Posterior vena cava (tissue), 2 donors: ENCODE measurements at places on chromosomes 6 and 20.

GRCh38 chr6:112122756-112123155, 35.4 kb downstream of the FAM229B start:
- DNase-seq: no peak

- no peak for DNase-seq
Observed at GRCh38 chr20:33431797-33432381, 11.7 kb downstream of the SNTA1 start.

DNA sequence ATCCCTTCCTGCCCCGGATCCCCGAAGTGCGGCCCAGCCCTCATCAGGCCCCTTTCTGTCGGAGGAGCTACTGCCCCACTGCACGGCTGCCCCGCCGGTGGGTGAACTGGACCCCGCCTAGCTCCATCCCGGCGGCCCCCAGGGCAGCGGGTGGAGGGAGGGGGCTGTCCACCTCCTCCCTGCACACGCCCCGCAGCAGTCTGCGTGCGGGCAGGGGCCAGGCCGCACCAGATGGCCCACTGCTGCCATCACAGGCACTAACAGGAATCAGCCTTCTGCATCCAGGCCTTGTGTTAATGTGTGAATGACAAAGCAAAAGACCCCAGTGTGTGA, 54.9 kb upstream of the UNC93A start:
- no peak for DNase-seq

DNA sequence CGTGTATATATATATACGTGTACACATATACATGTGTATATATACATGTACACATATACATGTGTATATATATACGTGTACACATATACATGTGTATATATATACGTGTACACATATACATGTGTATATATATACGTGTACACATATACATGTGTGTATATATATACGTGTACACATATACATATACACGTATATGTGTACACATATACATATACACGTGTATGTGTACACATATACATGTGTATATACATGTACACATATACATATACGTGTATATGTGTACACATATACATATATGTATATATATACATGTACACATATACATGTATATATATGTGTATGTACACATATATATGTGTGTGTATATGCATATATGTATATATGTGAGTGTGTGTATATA, 317.2 kb downstream of the LAMA2 start:
- DNase-seq: no peak

DNA sequence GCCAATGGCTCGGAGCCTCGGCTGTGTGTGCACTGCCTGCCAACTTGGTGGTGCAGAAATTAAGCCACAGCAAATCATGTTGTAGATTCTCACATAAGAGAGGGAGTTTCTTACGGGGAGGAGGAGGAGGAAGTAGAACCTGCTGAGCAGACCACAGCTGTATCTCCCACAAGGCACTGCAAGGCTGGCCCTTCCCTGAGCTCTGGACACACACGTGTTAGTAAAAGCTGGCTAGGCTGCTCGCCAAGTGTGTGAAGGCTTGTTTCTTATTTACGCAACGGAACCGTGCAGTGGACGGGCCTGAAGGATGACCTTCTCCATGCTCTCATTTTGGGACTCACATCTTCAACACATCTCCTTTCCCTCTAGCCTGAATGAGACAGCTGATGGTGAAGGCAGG, 15.7 kb upstream of the QKI start:
- DNase-seq: peak; percentile 88

- DNase-seq: no peak
Observed at GRCh38 chr6:148854096-148854495, 107.3 kb downstream of the UST start.

- no peak for DNase-seq
Observed at GRCh38 chr20:24735263-24735662, 213.8 kb upstream of the CST7 start.

GRCh38 chr6:87900160-87900698, 147.4 kb upstream of the SPACA1 start:
- DNase-seq: no peak

DNA sequence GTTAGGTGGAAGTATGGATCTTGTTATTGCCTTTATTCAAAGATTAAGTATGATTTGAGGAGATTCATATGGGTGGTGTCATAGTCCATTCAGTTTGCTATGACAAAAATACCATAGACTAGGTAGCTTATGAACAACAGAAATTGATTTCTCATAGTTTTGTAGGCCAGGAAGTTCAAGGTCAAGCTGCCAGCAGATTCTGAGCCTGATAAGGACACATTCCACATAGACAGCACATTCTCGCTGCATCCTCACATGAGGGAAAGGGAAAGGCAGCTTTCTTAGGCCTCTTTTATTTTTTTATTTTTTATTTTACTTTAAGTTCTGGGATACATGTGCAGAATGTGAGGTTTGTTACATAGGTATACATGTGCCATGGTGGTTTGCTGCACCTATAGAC, 27.7 kb downstream of the ME1 start:
- DNase-seq: no peak

- DNase-seq: no peak
Observed at GRCh38 chr6:115203381-115203780, 857.3 kb downstream of the FRK start.

GRCh38 chr6:129284225-129284624, 401.3 kb downstream of the LAMA2 start:
- no peak for DNase-seq

DNA sequence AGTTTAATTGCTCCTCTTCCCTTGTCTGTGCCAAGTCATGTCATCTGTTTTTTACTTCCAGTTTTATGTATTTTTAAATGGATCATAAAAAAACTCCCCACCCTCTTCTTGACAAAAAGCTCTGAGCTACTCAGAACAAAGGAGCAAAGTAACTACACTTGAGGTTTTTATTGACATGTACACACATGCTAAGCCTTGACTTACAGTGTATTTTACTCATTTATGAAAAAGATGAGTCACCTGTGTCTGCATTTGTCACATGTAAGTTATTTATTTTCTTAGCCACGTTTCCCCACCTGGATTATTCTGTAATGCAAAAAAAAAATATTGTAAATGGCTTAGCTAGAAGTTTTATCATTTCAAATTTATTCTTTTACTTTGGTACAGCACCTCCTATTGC, 628.8 kb upstream of the SLC35B3 start:
- no peak for DNase-seq

GRCh38 chr20:13029687-13030375, 21.1 kb downstream of the SPTLC3 start:
- no peak for DNase-seq

DNA sequence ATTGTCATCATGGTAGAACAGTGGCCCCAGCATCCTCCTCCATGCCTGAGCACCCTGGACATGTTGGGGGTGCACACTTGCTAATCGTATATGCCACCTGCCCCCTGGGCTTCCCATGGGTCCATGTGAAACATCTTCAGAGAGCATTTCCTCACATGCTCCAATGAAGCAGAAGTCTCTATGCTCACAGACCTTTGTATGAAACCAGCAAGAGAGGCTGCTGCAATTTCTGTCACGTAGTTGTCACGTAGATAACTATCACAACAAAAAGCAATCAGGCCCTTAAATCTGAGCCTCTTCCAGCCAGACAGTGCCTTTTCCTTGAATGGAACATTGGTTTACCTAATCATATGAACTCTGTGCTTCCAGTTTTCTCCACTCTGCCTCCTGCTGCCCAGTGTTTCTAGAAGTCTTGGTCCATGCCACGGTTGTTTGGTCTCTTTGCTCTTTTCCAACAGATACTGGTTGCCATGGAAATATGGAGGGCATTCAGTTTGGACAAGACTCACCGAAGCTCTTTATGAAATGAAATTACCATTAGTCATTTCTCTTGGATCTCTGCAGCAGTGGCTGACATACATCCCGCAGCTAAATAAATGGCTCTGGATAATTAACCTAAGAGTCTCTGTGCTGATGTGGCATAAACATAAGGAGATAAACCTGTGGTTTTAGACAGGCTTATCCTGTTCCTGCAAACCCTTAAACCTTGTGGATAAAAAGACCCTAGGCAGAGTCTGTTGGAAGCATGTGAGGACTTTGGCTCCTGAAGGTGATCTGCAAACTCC, 172.8 kb upstream of the SYNDIG1 start:
- no peak for DNase-seq

DNA sequence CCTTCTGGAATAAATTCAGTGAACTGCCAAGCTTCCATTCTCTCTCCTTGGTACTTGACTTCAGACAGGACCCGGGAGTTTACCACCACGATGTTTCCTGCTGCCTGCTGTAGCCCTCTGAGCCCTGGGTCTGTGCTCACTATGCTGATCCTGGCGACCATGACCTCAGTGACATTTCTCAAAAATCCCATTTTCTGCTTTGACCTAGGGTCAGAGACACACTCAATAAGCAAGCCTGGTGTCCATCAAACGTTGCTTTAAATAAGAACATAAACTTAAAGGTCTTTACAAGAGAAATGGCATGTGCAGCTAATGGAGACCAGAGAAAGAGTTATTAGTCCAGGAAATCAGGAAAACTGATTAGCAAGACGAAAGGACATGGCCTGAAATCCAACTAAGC, 509.7 kb upstream of the SULF2 start:
- DNase-seq: no peak

DNA sequence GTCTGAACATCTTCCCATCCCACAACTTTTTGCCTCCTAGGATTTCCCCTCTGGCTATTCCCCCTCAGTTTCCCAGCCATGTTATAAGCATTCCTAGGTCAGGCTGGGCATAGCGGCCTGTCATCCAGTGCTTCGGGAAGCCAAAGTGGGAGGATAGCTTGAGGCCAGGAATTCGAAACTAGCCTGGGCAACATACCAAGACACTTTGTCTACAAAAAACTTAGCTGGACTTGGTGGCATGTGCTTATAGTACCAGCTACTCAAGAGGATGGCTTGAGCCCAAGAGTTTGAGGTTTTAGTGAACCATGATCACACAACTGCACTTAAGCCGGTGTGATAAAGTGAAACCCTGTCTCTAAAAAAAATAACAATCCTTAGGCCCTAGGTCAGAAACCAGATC, 447.4 kb downstream of the KIF16B start:
- no peak for DNase-seq

DNA sequence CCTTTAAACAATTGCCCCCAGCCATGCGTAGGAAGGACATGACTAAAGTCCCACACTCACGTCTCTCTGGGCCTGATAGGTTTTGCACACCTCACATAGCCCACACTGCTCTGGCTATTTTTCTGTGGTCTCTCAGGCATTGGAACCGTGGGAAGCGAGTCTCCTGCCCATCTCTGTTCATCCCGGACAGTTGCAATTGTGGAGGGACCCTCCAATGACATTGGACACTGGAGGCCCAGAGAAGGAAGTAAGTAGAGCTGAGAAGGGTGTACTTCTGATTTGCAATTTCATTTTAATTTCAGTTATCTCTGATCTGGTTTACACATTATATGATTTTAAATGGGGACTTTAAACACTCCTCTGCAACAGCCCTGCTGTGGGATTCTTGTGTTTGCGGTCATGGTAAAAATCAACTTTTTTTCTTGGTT, 23.3 kb upstream of the CST3 start:
- DNase-seq: no peak

DNA sequence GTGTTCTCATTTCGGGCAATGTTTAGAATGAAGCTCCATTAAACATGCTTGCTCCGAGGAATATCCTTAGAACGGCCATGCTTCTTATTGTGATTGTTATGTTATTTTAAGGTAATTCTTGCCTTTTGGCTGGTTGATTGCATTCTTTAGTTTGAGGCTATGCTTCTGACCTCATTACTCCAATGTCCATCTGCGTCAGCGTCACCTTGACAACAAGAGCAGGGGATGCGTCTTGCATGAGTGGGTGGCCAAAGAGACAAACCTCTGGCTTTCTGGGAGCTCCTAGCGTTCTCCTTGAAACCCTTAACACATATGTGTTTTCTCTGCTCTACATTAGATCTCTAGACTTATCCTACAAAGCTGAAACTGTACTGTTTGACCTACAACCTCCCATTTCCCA, 184.3 kb downstream of the THBS2 start:
- no peak for DNase-seq

DNA sequence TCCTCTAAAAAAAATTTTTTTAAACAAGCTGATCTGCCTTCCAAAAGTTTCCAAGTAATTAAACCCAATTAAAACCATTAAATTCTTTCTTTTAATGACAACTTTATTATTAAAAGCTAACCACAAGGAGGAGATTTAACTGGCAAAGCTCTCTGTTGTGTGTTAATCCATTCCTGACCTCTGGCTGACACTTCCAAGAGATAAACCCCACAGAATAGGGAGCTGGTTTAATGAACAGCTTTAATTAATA, 230.8 kb downstream of the EYA2 start:
- no peak for DNase-seq

DNA sequence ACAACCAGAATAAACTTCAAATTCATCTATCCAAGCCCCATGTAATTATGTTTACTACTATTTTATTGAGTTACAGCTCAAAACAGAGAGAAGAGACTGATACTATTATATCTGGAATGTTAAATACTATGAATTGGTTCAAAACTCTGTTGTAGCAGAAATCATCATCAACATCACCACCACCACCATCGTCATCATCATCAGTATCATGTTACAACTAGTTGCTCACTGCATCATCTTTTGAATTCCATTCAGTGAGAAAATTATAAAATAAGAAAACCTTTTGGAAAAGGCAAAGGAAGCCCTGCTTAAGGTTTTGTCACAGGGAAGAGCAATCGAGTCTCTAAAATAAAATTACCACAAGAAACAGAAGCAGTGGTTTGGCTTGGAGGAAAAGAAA, 36.2 kb upstream of the THEMIS start:
- DNase-seq: no peak

DNA sequence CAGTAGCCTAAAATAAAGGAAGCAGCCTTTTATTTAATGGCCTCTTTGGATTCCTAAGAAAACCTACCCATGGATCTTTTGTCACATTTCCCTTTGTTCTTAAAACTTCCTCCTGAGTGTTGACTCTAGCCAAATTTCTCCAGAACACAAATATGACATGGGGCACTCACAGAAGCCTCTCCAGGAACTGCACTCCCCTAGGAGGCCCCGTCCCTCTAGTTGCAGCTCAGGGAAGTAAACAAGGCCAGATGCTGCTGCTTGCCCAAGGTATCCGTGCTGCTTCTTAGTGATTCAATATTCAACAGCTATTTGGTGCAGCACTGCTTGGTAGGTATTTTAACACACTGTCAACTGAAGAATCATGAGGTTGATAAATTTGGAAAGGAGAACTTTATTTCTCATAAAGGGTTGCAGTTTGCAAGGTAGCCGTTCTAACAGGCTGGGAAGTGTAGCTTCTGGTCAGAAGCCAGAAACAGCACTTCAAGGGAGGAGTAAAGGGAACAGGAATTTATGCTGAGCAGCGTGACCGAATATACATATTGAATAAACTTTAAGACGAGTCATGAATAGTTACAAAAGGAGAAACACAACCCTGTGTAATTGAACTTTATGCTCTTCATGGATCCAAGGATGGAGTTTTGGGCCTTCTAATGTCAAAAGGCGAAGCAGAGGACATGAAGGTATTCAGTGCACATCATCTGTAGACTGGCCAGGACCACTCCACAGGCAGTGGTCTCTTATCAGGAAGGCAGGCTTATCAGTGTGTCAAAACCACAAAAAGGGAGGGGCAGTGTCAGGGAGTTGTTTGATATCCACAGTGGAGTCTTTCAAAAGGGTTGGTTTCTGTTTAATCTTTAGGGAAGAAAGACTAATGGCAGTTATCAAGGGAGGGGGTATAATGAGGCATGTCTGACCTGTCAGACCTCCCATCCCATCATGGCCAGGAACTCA, 63.3 kb downstream of the CD24 start:
- DNase-seq: no peak
